Endothelial cell of coronary artery (primary cell): ENCODE measurements at places on chromosomes 6 and 20. TPM values are rescaled to one million over a fixed set of nuclear protein-coding genes. Genes with fewer than 3 reads are reported as not detected.

The PRDM13 gene
- total RNA-seq: not detected in 2 replicates

The ENPP5 gene
- total RNA-seq: not detected in 2 replicates

The SLC12A5 gene
- total RNA-seq: 0.19 and 0.63 TPM in 2 replicates

The TP53TG5 gene
- not detected in 2 replicates for total RNA-seq

The COL20A1 gene
- total RNA-seq: not detected in 2 replicates

The EDN3 gene
- not detected in 2 replicates for total RNA-seq

The SLC24A3 gene
- total RNA-seq: 0.19 TPM in 1 of 2 replicates, not detected in the other

The CTAGE9 gene
- total RNA-seq: not detected in 2 replicates

The SRSF12 gene
- under 0.01 and 0.09 TPM in 2 replicates for total RNA-seq

The SYTL3 gene
- total RNA-seq: 0.99 and 2.6 TPM in 2 replicates

The PTK6 gene
- under 0.01 TPM in 2 replicates for total RNA-seq

The ENPP1 gene
- 0.47 and 2.1 TPM in 2 replicates for total RNA-seq
